ENCODE measurements at places on chromosomes 7 and 10.

DNA sequence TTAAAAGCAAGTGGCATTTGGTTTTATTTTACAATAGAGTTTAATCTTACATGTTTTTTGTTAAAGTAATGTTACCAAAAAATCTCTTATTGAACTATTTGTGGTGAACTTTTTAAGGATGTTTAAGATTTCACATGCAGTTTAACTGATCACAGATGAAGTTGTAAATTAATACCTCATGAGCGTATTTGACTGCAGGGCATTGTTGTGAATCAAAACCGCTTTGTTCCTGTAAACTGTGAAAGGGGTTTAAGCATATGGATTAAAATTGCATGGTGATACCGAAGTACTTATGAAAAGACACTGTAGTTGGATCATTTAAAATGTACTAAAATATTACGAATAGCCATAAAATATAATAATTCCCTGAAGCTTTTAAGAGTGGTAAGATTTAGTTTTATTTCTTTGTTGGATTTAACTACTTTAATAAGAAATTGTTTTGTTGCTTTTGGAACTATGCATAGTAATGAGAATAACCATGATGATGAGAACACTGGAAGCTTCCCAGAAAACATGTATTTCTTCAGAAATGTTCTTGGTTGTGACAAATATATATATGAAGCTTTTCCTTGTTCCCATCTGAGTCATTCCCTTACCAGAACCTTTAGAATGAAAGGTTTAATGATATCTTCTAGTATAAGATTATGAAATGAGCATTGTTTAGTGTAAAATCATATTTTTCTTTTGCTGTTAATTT, 131.3 kb downstream of the ADK start:
- no peak for DNase-seq

DNA sequence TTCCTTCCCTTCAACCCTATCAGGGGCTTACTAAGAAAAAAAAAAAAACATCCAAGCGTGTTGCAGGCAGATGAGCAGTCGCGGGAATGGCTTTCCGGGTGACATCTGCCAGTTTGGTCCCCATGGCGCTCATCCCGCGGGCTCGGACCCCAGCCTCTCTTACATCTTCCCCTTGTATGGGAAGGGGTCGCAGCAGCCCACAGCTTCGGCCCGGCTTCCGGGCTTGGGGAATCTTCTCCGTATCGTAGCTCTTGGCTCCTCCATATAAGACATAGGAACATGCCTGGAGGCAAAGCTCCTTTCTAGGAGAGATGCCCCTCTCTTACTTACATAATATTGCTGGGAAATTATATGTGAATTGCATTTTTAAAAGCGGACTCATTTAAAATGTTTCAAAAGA, 99.5 kb downstream of the CUX1 start:
- no peak for DNase-seq

DNA sequence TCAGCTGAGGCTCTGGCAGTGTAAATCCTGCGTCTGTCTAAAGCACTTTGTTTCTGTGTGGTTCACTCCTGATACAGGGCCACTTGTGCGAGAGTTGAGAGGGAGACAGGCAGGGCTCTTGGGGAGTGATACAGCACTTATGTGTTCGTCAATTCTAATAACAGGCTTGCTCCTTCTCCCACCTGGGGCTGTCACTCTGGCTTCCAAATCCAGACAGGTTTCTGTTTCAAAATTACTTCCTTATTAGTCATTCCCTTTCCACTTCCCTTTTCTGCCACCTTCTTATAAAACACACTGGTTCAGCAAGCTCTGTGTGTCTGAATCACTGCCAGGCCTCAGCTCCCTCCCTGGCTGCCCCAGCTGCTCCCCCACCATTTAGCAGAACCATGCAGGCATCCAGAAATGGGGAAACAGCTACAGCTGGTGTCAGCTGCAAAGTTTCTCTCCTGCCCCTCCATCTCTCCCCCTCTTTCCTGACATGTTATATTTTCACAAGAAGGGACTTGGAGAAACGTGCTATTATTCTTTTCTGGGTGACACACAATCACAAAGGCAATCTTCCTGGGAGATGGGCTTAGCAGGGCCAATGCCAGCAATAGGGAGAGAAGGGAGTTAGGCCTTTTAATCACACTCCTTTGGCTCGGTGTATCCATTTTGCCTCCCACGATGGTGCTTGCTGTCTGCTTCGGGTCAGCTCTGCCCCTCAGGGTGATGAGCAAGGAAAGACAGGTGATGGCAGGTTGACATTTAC, 58.4 kb upstream of the ZNRF2 start:
- peak; percentile 67 for DNase-seq

- DNase-seq = no peak
These were observed 131.8 kb upstream of the GRB10 start for GRCh38 chr7:50914460-50914859.

DNA sequence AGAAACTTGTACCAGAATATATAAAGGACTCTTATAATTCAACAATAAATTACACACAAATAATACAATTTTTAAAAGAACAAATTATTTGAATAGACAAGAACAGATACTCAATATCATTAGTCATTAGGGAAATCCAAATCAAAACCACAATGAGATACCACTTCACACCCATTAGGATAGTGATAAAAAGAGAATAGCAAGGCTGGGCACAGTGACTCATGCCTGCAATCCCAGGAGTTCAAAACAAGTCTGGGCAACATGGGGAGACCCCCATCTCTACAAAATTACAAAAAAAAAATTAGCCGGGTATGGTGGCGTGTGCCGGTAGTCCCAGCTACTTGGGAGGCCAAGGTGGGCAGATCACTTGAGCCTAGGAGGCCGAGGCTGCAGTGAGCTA, 52.2 kb upstream of the KCNIP2 start:
- no peak for DNase-seq

DNA sequence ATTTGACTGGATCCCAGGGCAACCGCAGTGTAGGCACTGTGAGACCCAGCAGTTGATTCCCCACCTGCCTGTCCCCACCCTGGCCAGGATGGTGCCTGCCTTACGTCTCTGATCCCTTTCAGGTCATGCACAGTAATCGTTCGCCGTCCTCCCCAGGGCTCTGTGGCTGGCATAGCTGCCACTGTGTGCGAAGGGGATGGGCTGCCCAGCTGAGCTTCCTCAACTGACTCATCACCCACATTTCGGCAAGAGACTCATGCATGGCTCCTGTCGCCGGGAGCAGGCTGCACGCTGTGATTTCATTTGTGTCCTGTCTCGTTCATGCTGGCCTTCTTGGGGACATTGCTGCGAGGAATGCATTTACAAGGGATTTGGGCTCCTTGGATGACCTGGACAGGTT, 252.4 kb downstream of the KLF6 start:
- no peak for DNase-seq

DNA sequence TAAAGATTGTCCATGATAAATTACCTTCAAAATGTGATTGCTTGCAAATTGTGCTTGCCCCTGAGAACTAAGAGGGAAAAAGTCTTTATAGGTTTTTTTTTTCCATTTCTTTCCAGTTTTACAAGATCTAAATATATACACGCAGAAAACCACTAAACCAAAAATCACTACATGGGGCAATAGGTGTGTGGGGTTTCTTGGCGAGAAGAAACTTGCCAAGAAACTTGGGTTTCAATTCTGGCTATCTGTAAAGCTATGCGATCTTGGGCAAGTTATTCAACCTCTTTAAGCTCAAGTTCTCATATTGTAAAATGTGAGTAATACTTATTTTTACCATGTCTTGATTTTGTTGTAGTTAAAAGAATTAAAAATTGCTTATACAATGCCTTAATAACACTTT, 17.0 kb downstream of the CUBN start:
- no peak for DNase-seq

DNA sequence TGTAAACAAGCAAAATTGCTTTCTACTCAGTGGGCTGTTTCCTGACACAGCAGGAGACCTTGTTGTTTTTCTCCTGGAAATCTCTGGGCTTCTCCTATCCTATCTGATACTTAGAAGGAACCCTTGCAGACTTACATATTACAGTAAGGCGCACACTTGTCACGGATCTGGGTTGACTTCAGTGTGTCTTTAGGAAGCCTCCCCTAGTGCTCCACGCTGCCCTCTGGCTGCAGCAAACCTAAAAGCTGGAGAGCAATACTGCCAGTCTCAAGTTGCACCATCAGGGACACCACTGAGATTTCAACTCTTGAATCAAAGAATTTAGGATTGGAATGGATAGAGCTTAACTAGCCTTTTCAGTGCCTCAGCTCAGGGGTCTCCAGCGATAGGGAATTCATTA, 495.3 kb downstream of the LRMDA start:
- peak; percentile 2 for DNase-seq

DNA sequence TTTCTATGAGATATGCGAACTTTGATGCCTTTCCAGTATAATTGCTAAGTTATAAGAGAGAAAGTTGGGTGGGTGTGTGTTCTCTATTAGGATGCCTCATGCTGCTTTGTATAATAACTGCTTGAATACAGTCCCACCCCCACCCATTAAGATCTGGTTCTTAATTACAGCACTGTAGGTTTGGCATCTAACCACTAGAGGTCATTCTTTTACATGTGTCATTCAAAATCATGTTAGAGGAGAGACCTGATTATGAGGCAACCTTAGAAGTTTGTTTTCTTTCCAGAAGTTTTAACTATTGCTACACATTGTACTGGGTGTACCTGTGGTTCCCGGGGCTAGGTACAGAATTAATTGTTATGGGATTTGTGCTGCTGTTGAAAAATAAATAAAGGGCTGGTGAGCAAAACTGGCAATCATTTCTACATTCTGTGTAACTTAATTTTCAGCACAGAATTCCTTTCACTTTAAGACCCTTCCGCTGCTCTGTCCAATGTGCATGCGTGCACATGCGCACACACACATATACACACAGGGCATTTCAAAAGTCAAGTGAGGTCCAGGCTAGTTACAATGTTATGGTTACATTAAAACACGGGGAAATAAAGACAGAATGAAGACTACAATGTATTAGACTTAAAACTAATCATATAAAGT, 1156.3 kb downstream of the SORCS3 start:
- DNase-seq = peak; percentile 34

DNA sequence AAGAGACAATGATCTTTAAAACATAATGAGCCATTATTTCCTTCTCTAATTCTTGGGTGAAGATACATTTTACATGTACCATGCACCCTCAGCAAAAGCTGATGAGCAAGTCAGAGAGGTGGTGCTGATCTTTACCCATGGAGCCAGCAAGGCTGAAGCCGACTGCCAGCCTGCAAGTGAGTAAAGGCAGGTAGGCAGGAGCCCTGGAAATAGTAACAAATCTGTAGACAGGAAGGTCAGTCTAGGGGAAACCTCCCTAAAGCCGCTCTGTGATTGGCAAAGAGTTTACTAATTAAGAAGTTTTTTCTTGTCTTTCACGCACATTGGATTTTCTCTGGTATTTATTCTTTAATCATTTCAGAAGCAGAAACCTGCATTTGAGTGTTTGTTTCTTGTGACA, 67.9 kb downstream of the PRKCQ start:
- DNase-seq = no peak

- DNase-seq = peak; percentile 69
These were observed 588 bp downstream of the CYREN start for GRCh38 chr7:135169964-135170273.

DNA sequence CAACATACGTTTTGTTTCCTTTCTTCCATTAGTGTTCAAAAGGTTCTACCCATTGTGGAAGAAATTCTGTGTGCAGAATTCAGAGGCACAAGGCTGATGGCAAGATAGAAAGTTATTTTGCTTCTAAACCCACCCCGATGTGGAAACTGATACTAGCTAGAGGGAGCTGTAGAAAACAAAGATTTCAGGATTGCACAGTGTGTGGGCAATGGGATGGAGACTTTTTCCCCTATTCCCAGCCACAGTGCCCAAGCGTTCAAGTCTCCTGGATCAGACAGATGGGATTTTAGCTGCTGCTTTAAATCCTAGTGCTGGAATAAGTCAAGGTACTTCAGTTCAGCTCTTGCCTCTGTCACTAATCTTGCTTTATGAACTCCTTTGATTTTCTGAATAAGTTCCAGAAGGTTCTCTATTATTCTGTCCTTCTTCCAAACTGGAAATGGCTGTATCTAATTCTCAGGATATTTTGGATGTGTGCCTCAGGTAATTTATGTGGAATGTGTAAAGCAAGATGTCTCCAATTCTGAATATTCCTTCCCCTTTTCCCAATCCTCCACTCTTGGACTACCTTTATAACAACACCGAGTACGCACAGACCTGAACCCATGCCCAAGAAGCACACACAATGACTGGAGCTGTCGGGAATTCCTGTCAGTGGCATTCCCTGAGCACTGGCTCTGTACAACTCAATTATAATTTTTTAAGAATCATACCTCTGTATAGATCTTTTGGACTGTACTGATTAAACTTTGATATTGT, 473.0 kb downstream of the PLXDC2 start:
- no peak for DNase-seq

DNA sequence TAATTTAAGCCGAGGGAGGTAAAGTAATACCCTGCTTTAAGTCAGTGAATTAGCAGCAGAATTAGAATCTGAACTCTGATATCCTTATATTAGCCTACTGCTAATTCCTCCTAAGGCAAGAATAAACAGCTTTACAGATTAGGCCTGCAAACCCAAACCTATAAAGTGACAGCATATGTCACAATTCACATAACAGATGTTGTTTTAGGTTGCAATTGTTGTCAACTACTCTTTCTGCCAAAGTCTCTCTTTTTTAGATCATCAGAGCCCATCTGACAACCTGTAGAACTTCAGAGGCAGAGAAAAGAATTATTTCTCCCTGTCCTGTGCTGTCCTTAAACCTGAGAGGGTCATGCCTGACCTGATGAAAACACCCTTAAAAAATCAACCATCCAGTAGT, 167.2 kb downstream of the PRKG1 start:
- DNase-seq = no peak

- no peak for DNase-seq
These were observed 28.9 kb downstream of the SLC26A4 start for GRCh38 chr7:107689553-107689952.

- DNase-seq = no peak
These were observed 41.7 kb downstream of the ZNF25 start for GRCh38 chr10:37934791-37935190.

DNA sequence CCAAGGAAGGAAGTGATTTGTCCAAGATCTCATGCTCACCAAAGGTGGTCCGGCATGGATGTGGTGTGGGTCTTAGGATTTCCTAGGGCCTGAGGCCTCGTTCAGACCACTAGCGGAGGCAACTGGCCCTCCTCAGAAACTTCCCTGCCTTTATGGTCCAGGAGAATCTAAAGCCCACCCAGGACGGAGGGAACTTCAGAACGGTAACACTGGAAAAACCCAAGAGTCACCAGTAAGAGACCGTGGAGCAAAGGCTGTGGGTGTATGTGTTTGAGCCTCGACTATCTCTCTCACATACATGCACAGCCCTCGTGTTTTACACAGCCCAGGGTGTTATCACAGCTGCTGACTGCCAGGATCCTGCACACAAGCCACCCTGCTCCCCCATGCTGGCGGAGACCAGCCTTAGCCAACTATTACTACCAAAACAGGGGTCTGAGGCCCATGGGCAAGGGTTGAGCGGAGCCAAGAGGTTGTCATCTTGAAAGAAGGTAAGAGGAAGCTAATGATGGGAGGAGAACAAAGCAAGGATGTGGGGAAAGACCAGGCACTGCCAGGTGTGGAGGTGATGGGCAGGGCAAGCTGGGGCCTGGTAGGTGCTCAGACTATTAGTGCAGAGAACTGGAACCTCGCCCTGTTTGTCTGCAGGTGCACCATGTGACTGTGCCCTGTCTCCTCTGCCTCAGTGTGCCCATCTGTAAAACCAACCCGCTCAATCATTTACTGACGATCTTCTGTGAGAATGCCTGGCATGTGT, 170.2 kb upstream of the ZMIZ1 start:
- no peak for DNase-seq

GRCh38 chr10:122286867-122287266, 15.8 kb downstream of the BTBD16 start:
- DNase-seq = no peak

- DNase-seq = peak; percentile 58
These were observed 114.0 kb upstream of the COBL start for GRCh38 chr7:51430480-51431086.

- no peak for DNase-seq
These were observed 1.5 kb upstream of the ANTXRL start for GRCh38 chr10:46285300-46285699.

All from OCI-LY7 (cell line).